ENCODE measurements at places on chromosomes 4 and X. TPM values are rescaled to one million over a fixed set of nuclear protein-coding genes. Genes with fewer than 3 reads are reported as not detected.

Gene RIPPLY1
- total RNA-seq: not detected

Gene IL1RAPL2
- total RNA-seq: not detected

Gene BLOC1S4
- 13.4 TPM for total RNA-seq

Gene CYTL1
- total RNA-seq: 121 TPM

Gene PDZD4
- not detected for total RNA-seq
